Stimulated activated CD8-positive, alpha-beta memory T cell treated with anti-CD3 and anti-CD28 coated beads, Interleukin-2, amount 100 ng/mL, for 1 hour (primary cell): ENCODE measurements at places on chromosomes 13 and 19.

- DNase-seq: no peak
Observed at GRCh38 chr19:42323473-42323851, 2.0 kb upstream of the MEGF8 start.

DNA sequence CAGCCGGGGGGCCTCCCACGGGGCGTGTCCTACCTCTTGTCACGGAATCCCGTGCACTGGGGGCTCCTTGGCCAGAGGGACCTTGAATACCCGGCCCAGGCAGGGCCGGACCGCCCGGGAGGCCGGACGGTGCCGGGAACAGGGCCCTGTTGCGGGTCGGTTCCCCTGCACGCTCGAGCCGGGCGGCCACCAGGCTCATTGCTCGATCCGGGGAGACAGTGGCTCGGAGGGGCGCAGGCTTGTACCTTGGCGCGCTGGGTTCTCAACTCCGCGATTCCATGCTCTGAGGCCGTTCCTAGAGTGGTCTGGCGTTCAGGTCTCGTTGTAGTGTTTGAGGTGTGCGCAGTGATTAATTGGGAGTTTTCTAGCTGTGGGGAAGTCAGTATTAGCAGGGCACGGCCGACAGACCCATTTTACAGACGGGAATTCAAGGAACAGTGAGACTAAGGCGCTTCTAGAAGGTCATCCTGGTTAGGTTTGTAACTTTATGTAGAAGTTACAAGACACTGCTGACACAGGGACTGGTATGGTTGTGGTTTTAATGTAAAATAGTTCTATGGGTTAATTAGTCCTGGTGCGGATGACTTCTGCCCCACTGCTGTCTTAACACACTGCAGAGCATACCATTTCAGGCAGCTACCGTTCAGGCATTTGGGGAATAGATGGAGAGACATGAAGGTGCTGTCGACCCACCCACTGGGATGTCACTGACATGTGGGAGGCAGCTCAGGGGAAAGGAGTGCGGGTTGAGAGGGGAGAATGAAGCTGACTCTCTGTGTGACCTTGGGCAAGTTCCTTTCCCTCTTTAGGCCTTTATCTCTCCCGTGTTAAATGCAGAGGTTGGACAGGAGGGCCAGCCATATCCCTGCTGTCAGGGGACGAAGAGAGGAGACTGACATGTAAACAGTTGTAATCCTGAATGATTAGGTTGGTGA lies 592 bp downstream of the CLPTM1 start:
- peak; percentile 1 for DNase-seq

DNA sequence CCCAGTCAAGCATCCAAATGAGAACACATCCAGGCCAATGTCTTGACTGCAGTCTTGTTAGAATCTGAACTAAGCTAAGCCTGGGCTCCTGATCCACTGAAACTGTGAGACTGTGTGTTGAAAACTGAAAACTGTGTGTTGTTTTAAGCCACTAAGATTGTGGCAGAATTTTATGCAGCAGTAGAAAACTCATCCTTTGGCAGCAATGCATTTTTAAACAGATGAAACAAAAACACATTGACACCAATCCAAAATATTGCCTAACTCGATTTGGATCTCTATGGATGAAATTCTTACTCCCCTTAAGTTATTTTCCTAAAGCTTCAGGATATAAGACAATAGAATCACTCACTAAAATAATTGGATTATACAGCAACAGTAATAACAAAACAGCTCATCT lies 202.3 kb upstream of the KLF12 start:
- DNase-seq: no peak

- no peak for DNase-seq
Observed at GRCh38 chr13:38854226-38854625, 136.4 kb downstream of the STOML3 start.

GRCh38 chr19:42552086-42553065 lies 24.1 kb upstream of the CEACAM1 start:
- DNase-seq: no peak

GRCh38 chr19:50361290-50362029 lies 4.0 kb downstream of the NAPSA start:
- no peak for DNase-seq

DNA sequence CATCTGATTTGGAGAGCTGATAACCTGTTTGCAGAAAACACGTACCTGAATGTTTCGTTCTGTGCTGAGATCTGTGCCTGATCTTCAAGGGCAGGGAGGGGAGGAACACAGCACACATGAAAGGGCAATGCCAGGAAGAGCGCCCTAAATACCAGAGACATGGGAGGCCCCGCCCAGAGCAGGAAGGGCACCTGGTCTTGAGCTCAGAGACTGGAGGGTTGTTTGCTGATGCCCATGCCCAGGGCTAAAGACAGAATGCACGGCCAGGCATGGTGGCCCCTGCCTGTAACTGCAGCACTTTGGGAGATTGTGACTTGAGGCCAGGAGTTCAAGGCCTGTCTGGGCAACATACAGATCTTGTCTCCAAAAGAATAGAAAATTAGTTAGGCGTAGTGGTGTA lies 183.2 kb downstream of the TUBA3C start:
- no peak for DNase-seq

DNA sequence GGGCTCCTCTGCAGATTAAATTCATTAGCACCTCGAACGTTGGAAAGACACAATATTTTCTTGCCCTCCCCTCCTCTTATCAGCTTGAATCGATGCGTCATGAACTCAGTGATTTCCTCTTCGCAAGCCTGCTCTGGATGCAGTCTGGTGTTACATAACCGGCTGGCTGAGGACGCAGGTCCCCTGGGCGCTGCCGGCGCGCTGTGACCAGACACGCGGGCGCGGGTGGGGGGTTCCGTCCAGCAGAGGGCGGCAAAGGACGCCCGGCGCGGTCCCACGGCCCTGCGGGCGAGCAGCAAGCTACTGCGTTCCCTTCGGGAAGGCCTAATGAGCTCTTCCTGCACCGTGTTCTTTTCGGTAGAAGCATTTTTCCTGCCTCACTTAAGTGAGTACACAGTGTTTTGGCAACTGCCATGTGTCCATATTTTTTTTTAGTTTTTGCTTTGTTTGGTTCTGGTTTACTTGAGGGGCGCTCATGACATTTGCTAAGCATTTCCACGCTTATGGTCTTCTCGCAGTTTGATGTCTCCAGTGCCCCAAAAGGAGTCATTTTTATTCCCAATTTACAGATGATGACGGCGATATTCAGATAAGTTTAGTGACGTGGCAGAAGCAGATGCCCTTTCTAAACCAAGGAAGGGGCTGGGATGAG lies 112.2 kb upstream of the MBNL2 start:
- peak; percentile 57 for DNase-seq

- no peak for DNase-seq
Observed at GRCh38 chr19:10008184-10008765, 2.0 kb downstream of the COL5A3 start.

GRCh38 chr19:11944656-11945055 lies 19.7 kb downstream of the ZNF700 start:
- no peak for DNase-seq

GRCh38 chr19:46925548-46925950 lies 64.8 kb downstream of the ARHGAP35 start:
- no peak for DNase-seq

DNA sequence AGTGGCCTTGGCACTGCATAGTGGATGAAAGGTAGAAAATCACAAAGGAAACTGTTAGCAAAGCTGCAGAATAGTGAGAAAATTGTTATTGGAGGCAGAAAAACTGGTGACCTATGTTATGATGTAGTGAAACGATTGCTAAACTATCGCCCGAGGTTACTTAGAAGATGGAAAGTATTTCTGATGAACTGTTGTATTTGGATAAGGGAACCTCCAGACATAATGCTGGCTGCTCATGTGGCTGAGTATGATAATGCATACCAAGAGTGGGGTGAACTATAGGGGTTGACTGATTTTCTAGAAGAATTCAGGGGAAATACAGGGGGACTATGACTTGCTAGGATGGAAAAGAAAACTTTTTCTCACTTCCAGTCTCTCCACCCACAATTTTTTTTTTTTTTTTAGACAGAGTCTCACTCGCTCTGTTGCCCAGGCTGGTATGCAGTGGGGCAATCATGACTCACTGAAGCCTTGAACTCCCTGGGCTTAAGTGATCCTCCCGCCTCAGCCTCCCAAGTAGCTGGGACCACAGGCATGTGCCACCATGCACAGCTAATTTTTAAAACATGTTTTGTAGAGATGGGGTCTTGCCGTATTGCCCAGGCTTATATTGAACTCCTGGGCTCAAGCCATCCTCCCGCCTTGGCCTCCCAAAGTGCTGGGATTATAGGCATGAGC lies 4.4 kb upstream of the EID2 start:
- DNase-seq: no peak

DNA sequence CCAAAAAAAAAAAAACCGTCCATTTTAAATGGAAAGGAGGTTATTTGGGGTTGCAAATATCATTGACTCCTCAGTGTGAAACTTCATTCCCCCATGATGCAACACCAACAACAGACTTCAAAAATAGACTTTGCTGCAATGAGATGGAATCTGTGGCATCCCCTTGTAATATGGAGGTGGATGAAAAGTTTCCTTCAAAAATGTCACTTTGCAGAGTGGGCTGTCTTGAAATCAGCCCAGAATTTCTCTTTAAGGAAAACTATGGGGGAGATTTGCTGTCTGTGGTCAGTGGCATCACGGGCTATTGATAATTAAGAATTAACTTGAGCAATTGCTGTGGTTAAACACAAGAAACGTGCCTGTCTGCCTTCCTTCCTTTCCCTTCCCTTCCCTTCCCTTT lies 1.5 kb downstream of the GPR18 start:
- no peak for DNase-seq

- peak; percentile 50 for DNase-seq
Observed at GRCh38 chr19:18594096-18594823, 5.7 kb downstream of the REX1BD start.

GRCh38 chr13:32228330-32229041 lies 86.7 kb downstream of the ZAR1L start:
- no peak for DNase-seq

DNA sequence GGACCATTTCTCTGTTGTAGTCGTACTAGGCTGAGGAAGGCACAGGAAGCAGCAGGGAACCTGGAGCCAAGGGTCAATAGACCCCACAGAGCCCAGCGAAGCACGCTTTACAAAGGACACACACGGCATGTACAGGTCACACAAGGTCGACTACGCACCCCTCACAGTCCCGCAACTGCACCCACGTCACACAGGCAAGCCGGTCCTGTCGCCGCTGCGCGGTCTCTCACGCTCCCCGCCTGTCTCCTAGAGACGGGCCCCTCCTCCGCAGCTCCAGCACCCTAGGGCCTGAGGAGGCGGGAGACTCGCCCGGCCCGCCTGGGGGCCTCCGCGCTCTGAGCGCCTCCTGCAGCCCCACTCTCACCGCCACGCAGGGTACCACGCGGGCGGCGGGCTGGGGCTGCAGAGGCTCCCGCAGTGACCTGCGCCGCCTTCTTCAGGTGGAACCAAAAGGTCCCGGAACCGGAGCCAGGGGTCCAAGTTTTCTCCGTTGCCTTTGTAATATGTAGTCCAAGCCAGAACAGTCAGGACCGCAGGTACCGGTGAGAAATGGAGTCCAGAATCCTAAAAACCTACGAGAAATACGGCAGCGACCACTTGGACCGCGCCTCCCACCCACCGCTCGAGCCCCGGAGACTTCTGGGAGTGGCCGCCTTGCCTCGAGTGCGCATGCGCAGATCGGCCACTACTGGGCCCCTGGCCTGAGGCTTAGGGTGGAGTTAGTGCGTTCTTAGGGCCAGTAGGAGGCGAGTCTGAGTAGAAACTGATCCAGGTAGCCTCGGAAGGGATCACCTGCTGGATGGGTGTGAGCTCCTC lies at the start of gene ZNF607:
TSS of gene ZNF607 (minus strand) at position 651 of the 816 bp plus-strand sequence. CDS start 8,143 bp downstream, outside the sequence.
- peak; percentile 71 for DNase-seq

- no peak for DNase-seq
Observed at GRCh38 chr19:2740314-2740656, 468 bp upstream of the SLC39A3 start.

GRCh38 chr19:20422216-20423205 lies 143.1 kb downstream of the ZNF737 start:
- no peak for DNase-seq

DNA sequence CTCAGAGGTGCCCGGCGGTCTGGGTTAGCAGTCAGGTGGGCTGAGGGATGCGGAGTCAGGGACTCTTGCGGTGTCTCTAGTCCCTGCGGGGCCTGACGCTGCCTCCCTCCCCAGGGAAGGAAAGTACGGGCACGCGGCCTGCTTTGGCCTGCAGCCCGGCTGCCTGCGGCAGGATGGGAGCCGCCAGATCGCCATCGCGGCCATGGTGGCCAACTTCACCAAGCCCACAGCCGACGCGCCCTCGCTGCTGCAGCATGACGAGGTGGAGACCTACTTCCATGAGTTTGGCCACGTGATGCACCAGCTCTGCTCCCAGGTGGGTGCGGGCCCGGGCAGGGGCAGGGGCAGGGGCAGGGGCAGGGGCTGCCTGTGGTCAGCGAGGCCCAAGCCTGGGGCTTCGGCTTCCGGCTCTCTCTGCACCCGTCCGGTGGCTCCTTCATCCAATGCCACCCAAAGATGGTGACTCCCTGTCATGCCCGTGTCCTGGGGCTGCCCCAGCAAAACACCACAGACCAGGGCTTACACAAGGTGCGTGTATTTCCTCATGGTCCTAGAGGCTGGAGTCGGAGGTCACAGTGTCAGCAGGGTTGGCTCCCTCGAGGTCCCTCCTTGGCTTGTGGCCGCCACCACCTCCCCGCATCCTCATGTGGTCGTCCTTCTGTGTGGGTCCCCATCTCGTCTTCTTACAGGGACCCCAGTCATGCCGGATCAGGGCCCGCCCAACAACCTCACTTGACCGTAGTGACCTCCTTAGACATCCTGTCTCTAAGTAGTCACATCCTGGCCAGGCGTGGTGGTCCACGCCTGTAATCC lies 11.3 kb upstream of the ZNF554 start:
- DNase-seq: no peak

GRCh38 chr13:45872566-45872965 lies 21.0 kb upstream of the SIAH3 start:
- no peak for DNase-seq

- DNase-seq: no peak
Observed at GRCh38 chr13:49258089-49258796, 10.5 kb downstream of the CDADC1 start.

- no peak for DNase-seq
Observed at GRCh38 chr19:46785980-46786235, 2.5 kb downstream of the SLC1A5 start.

DNA sequence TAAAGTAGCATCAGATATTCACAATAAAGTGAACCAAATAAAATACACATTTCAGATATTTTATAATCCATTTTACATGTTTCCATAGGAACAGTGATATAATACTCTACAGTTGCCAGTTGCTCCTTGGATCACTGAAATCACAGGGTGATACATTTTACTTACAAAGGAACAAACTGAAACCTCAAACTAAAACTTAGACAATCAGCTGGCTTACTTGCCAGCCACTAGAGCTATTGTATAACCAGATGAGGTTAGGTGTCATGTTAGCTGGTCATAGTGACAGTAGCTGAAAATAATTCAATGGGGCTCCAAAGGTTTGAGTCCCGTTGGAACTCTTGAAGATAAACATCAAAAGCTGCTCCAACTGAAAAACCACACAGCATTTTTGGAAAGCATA lies 274.6 kb downstream of the ITGBL1 start:
- DNase-seq: no peak
